ENCODE measurements at places on chromosomes 4 and X.

GRCh38 chr4:76272073-76272472 lies 20.6 kb downstream of the FAM47E start:
- no peak for DNase-seq

DNA sequence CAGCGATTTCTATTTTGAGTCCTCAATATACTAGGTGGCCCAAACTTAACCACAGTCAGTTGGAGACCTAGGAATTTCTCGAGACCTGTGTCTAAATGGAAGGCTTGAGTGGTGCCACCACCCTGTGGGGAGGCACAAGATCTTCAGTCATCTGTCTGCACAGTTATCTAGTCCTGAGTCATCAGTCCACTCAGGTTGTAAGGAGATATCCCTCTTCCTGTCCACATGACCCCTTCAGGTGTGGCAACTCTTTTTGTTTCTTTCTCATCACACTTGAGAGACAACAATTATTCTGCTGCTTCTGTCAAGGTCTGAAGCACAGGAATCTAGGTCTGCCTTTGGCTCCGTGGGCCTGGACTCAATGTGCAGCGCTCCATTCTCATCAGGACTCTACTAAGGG lies 64.4 kb upstream of the IBSP start:
- DNase-seq, result no peak

DNA sequence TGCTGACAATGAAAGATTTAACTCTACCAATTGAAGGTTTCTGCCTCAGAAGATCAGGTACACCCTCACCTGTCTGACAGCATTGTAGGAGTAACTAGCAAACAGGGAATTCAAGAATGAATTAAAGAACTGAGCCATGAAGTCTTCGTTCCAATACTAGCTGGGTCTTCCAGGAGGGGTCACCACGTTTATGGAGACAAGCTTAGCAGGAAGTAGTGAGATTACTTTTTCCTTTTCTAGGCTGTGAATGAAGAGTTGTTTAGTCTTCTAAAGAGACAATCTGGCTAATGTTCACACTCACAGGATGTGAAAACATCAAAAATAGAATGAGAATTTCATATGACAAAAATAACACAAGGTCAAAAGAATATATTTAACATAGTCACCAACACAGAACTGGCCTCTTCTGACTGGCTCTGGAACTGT lies 54.9 kb downstream of the REELD1 start:
- no peak for DNase-seq

- DNase-seq, result no peak
Observed at GRCh38 chrX:43003204-43003565, 225.2 kb upstream of the PPP1R2C start.

- DNase-seq, result no peak
Observed at GRCh38 chrX:56751071-56751470, 22.0 kb downstream of the NBDY start.

DNA sequence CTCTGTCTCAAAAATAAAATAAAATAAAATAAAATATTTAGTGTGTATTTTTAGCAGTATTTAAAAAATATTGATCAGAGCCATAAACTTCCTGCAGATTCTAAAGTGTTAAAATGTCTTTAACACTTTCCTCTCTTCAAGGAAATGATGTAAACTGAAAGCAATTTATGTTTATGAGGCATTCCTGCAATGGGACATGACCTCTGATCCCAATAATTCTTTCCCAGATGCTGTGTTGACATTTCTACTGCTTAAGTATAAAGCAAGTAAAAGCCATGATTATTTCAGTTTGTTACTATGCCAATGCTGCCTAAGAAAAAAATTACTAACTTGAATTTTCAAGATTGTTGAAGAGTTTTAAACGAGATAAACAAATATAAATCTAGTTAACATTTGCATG lies 29.0 kb downstream of the COQ2 start:
- DNase-seq, result peak; percentile 76

DNA sequence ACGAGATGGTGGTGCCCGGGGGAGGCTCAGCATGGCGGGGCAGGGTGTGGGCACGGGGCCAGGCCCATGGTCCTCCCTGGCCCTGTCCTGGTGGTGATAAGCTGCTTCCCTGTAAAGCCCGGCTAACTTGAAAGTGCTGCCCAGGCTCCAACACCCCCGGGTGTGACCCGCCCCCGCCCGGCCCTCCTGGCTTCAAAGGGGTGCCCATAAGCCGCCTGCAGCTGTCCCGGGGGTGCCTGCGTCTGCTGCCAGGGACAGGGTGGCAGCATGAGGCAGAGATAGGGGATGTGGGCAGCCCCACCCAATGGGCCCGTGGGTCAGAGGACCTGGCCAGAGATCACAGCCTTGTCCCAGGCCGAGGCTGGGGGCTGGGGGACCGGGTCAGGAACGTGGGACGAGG lies 18.1 kb downstream of the FGFRL1 start:
- no peak for DNase-seq

DNA sequence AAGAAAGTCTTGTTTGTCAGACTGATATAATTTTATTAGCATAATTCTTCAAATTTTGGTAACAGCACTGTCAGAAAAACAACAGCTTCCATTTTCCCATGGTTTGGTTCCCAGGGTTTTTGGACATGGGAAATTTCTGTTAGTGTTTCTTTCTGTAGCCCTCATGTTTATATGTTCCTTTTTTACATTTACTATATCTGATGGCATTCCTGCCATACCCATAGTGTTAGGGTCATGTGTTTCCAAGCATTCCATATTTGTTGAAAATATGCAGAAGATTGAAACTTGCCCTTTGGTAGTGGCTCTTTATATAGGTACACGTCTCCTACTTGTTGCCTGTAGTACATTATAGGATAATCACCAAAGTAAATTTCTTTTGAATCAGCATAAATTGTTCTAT lies 65.8 kb downstream of the PDLIM5 start:
- DNase-seq, result no peak

DNA sequence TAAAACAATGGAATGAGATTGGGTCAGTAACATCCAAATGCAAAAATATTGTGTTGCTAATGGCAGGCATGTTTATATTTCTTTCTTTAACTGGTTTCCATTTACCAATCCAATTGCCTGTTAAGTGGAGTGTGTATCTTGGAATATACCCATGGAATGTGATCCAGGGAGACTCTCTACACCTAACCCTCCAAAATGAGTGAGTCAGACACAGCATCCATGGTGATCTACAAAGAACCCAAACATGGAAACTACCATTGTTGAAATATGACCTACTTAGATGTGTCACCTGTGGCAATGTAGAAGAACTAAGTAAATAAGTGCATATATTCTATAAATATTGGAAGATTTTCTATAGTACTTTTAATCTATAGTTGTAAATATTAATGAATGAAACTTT lies 110.3 kb downstream of the AREG start:
- no peak for DNase-seq

- DNase-seq, result no peak
Observed at GRCh38 chr4:72631296-72631695, 62.3 kb upstream of the ADAMTS3 start.

GRCh38 chr4:146582864-146583263 lies 55.8 kb upstream of the POU4F2 start:
- DNase-seq, result peak; percentile 6

GRCh38 chrX:38108364-38108763 lies 102.0 kb downstream of the SYTL5 start:
- no peak for DNase-seq

DNA sequence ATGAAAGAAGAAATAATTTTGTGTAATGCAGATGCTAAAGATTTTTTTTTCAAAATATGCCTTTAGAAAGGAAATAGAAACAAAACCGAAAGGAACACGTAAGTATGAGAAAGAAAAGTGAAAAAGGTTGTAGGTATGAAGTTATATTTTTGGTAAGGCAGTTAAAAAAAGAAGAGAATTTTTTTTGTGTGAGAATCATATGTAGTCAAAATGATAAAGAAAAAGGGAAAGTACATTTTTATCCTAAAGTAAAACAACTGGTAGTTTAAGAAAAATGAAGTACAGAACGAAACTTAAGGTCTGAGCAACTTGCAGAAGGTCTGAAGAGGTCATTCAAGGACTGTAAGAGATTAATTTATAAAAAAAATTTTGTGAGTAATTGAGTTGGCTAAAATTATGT lies 164.0 kb upstream of the TRAM1L1 start:
- no peak for DNase-seq

- DNase-seq, result no peak
Observed at GRCh38 chr4:37597034-37597433, 89.1 kb downstream of the RELL1 start.

DNA sequence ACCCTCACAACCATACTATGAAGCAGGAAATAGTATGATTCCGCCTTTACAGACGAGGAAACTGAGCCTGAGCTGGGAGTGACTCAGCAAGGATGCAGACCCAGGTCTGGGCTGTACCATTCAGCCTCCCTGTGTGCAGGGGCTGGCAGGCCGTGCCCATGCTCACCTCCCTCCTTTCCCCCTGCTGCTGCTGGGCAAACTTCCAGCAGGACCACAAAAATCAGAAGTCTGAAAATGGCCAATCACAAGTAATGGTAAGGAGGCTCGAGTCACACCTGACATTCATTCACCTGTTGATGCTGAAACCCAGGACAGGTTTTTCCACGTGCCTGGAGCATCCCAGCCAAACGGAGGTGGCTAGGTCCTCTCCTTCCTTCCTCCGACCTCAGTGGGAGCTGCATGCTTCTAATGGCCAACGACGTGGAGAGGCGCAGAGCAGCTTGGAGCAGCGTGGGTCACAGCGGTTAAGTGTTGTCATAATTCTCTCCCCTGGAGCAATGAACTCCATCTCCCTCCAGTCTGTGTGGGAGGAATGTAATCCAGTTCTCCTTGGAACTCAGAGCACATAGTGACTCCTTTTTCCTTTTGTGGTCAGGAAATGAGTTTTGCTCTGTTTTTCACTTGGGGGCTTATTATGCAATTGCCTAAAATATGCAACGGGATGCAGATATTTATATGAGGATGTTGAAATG lies 371.7 kb downstream of the BCOR start:
- DNase-seq, result no peak

DNA sequence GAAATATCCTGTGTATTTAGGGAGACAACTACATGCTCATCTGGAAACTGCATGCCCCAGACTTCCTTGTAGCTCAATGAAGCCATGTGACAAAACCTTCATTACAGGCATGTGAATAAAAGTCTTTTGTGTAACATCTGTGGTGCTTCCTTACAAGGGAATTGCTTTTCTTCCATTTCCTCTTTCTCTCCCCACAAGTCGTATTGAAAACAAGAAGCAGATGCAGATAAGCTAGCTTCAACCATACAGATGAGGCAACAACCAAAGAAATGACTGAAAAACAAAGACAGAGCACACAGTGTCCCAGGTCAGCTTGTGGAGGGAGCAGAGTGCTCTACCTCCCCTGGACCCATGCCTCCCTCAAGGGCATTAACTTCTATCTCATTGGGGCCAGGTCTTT lies 115.8 kb upstream of the INPP4B start:
- no peak for DNase-seq

- DNase-seq, result no peak
Observed at GRCh38 chr4:1410491-1411325, 4.5 kb upstream of the NKX1-1 start.

- no peak for DNase-seq
Observed at GRCh38 chrX:38656350-38656915, 95.1 kb downstream of the TSPAN7 start.

- no peak for DNase-seq
Observed at GRCh38 chr4:85842540-85842939, 367.6 kb downstream of the ARHGAP24 start.
